ENCODE measurements at places on chromosomes 4 and X.

DNA sequence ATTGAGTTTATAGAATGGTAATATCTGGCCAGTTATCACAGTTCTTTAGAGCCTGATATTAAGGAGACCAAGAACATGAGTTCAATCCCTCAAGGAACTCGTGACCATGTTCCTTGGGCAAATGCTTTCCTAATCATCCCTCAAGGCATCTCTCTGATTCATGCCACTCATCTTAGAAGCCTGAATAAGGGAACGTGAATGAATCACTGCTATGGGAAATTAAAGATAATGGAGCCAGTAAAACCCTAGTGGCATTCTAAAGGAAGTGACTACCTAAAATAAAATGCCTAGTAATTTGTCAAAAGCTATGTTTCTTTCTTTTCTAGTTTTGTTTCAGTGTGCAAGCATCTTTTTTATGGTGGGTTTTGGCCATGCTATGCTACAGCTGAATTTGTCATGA, 1161.3 kb downstream of the C4orf33 start:
- no peak for DNase-seq

DNA sequence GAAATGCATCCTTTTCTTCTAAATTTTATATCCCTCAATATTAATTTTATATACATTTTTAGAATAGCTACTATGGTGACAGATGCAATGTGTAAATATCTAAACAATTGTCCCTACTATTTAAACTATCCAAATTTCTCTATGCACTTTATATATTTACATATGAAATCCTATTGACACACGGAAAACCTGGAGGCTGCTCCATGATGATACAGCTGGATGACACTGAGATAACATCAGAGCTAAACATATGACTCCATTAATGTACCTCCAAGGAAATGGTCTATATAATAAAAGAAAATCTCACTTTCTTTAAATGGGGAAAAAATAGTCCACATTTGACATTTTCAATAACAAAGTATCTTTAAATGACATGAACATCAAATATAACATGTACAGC, 43.7 kb downstream of the DDX60 start:
- DNase-seq, result no peak

DNA sequence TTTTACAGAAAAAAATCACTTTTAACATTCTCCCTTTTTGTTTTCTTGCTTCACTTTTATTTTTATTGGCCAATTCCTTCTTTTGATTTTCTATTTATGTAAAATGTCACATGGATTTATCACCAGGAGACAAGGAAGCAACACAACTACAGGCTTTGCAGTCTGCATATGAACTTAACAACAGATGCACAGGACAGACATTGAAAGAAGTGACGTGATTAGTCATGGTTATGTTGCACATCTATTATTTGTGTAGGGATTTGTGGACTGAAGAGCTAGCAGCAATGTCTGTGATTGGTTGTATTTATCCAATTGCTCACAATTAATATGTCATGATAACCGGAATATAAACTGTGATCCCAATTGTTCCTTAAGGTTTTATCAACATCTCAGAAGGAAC, 147.8 kb upstream of the KLF3 start:
- DNase-seq, result no peak

DNA sequence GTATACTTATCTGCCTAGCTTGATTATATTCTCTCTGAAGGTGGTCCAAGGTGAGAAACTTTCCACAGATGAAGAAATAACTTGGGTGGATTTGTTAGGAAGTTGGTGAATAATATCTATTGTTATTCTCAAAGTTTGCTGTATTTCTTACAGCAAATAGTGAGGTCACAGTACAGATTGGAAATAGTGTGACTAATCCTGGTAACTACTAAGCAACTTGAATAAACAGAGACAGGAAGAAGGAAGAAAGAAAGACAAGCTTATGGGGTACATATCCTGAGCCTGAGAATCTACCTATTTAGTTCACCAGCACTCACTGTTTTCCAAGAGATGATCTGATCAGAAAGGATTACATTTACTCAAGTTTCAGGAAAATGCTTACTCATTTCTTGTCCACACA, 1416.1 kb downstream of the RPA4 start:
- no peak for DNase-seq

DNA sequence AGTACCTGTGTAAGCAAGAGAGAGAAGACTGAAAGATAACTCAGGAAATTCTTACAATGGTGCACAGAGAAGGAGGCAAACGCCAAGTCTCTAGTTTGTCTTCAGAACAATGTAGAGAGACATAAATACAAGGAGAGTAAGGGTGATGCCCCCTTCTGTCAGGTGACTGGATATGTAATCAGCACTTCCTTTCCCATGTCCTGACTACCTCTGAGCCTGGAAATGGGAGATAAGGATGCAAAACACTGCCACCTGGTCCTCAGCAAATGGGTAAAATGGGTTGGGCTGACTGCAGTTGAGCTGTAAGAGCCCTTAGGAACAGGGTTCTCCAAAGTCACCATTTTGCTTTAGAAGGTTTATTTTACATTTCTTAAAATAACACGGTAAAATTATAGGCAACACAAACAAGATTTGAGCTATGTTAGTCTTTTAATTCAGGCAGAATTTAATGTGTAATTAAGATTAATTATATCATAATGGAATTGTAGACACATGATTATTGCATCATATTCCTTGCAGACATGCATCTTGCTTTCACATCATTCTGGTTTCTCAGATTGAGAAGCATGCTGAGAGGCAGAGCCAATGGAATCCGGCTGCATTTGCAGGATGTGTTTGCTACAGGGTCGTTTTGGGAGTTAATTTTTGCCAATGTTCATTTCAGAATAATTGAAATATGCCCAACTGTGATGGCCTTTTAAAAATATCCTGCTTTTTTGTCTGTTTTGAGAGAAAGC, 37.2 kb upstream of the ARX start:
- no peak for DNase-seq

DNA sequence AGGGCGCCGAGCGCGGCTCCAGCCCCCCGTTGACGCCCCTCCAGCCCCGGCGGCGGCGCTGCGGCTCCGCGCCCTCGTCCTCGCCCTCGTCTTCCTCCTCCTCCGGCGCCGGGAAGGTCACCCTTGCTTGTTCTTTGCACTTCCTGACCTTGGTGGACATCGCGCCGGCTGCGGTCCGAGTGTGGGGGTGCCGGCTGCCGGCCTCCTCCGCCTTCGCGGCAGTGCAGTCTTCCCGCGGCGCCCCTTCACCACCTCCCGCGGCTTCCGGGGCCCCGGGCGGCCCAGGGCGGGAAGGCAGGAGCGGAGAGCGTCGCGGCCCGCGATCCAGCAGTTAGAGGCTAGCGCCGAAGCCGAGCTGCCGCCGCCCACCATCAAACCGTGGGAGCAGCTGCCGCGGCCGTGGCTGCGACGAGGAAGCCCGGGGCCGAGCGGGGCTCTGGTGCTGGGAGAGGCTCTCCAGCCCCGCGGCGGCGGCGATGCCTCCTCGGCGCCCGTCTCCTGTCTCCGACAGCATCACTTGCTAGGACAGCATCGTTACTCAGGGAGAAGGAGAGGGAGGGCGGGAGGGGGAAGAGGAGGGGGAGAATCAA, at the start of gene TRPC3:
Gene TRPC3 (minus strand): TSS at position 540 of the 590 bp plus-strand sequence. CDS start 380 bp downstream, at position 160.
- DNase-seq, result peak; percentile 42

GRCh38 chr4:126916626-126917140, 716.1 kb upstream of the INTU start:
- no peak for DNase-seq

DNA sequence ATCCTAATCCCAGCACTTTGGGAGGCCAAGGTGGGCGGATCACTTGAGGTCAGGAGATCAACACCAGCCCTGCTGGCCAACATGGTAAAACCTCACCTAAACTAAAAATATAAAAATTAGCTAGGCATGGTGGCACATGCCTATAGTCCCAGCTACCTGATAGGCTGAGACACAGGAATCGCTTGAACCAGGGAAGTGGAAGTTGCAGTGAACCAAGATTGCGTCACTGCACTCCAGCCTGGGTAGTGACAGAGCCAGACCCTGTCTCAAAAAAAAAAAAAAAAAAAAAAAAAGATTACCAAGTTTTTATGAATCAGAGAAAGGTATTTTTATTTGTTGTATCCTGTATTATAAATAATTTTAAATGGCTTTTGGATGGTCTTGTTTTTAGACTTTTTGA, 15.1 kb downstream of the TRAPPC11 start:
- DNase-seq, result no peak

DNA sequence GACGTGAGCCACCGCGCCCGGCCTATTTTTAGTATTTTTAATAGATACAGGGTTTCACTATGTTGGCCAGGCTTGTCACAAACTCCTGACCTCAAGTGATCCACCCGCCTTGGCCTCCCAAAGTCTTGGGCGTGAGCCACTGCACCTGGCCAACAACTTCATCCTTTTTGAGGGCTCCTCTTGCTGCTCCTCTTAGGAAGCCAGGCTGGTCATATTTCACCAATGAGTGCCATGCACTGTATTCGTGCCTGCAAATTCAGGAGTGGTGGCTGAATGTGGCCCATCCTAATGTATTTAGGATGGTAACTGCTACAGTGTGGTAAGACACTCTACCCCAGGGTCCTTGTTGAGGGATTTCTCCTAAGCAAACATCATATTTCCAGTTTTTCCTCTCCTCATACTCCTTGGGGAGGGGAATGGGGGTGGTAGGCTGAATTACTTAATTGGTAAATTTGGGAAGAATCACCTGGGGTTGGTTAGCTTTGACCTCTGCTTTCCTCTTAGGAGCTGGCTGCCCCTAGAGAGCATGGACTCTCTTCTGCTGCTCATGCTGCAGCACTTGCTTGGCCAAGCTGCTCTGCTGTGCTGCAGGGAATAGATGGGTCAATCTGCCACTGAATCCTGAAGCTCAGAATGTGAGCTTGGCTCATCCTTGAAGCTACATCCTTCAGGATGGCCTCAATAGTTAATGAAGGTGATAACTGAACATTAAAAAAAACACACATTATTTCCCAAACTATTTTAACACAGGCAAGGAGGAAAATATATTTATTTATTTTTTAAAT, 167.4 kb downstream of the HS3ST1 start:
- no peak for DNase-seq

GRCh38 chr4:11138964-11139363, 289.7 kb downstream of the HS3ST1 start:
- no peak for DNase-seq

DNA sequence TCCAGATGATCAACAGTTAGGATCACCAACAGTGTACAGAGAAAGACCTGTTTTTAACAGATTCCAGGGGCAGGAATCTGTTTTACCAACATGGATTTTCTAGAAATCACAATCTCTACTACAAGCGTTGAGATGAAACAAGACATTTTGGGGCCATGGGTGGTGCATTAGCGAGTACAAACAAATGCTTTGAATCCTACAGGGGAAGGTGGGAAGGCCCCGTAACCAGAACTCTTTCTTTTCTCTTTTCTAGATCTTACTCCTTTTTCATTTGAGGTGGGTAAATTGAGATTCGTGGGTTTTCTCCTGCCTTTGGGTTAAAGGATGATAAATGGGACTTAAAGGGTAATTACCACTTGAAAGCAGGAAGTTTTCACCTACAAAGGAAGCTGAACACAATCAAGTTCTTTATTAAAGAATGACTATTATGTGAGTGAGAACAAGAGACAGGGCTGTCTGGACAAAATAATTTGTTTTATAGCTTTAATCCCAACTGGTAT, 189.9 kb upstream of the ANXA3 start:
- DNase-seq, result no peak

- DNase-seq, result no peak
Measured at GRCh38 chrX:70049925-70050324, at the start of gene AWAT2. Gene AWAT2 (minus strand): TSS chrX:70049938. CDS start chrX:70049932, 6 bp downstream.

- peak; percentile 24 for DNase-seq
Measured at GRCh38 chrX:132956421-132957210, 1.8 kb downstream of the HS6ST2 start.

DNA sequence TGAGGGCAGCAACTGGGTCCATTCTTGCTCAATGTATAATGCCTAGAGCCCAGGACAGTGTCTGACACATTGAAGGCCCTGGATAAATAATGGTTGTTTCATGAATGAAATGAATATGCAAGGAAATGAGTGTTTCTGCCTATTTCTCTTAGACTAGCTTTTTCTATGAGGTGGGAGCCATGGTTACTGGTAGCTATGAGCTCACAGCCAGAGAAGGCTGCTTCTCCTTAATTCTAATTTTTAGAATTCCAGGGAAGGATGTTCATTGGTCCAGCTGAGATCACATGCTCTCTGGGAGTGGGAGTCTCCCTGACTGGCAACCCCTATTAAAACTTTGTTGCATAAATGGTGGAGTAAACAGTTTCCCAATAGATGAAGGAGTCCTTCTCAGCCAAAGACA, 9.7 kb upstream of the DCUN1D4 start:
- no peak for DNase-seq
